Esophagus muscularis mucosa (tissue), 4 donors: ENCODE measurements at places on chromosomes 7 and 10. TPM values are rescaled to one million over a fixed set of nuclear protein-coding genes. Genes with fewer than 3 reads are reported as not detected.

GRCh38 chr7:159009951-159010350, 134.7 kb downstream of the VIPR2 start:
- no peak for DNase-seq
- H3K27me3 ChIP-seq, result no peaks in the 10 kb centered on the region
- no peak overlapping the region for H3K27ac ChIP-seq

DNA sequence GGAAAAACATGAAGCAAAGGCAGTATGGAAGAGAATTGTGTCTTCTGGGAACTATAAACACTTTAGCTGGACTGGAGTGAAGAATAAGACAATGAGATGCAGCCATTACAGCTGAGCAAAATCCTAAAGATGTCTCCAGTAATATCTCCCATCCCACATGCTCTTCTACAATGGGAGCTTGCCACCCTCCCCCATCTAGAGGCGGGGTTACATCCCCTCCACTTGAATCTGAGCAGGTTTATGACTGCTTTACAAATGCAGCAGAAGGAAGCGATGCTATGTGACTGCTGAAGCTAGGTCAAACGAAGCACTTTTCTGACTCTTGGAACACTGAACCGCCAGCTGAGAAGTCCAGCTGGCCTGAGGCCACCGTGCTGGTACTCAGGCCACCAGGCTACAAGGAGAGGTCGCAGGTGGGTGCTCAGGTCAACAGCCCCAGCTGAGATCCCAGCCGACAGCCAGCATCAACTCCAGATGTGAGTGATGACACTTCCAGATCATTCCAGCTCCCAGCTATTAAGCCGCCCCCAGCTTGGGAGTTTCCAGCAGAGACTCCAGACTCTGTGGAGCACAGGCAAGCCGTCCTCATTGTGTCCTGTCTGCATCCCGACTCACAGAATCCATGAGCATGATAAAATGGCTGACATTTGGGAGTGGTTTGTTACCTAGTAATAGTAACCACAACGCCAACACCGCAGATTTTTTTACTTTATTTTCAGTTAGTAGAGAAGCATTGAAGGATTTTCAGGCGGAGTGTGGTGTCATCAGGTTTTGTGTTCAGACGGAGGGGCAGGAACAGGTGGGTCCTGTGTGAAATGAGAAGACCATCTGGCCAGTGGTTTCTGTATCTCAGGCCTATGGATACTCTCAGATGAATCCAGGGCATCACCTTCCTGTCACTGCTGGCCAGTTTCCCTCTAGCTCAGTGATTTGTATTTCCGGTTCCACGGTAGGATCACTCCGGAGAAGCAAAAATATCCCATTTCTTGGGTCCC, 89.3 kb downstream of the NPY start:
- no peaks in the 10 kb centered on the region for H3K4me1 ChIP-seq
- no peaks in the 10 kb centered on the region for H3K27me3 ChIP-seq
- H3K36me3 ChIP-seq, result no peaks in the 10 kb centered on the region
- DNase-seq, result no peak
- no peak overlapping the region for H3K27ac ChIP-seq

Gene GPR146
- 24.0 TPM for total RNA-seq

Gene PRRT4
- 1.8 TPM for total RNA-seq

Gene OR2AE1
- not detected for total RNA-seq
